ENCODE measurements at places on chromosomes 7 and 10.

GRCh38 chr10:51802030-51802429 is 102.6 kb upstream of the CSTF2T start:
- no peak for DNase-seq

DNA sequence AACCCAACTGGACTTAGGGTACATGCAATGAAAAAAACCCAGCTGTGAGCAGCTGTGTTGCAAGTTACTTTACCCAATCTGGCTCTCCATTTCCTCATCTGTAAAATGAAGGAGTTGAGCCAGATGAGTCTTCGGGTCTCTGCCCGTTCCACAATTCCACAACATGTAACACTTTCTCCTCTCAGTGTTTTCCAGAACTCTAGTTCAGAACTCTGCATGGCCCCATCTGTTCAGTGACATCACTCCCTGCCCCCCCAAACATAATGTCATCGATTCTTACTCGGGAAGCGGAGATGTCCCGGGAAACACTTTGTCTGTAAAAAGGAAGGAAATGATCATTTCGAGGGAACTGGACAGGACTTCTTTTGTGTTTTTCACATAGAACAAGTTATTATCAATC is 2.5 kb downstream of the SH3PXD2A start:
- DNase-seq: no peak

GRCh38 chr7:112064627-112065385 is 141.4 kb downstream of the DOCK4 start:
- no peak for DNase-seq

- peak; percentile 56 for DNase-seq
Observed at GRCh38 chr10:100341953-100342626, 4.9 kb upstream of the SCD start.

- no peak for DNase-seq
Observed at GRCh38 chr10:117240621-117241529, at the start of gene SLC18A2. TSS of gene SLC18A2 (plus strand) at chr10:117241114. CDS start at chr10:117241694, 580 bp downstream.

GRCh38 chr10:71812913-71813590 is 38.0 kb downstream of the PSAP start:
- no peak for DNase-seq

DNA sequence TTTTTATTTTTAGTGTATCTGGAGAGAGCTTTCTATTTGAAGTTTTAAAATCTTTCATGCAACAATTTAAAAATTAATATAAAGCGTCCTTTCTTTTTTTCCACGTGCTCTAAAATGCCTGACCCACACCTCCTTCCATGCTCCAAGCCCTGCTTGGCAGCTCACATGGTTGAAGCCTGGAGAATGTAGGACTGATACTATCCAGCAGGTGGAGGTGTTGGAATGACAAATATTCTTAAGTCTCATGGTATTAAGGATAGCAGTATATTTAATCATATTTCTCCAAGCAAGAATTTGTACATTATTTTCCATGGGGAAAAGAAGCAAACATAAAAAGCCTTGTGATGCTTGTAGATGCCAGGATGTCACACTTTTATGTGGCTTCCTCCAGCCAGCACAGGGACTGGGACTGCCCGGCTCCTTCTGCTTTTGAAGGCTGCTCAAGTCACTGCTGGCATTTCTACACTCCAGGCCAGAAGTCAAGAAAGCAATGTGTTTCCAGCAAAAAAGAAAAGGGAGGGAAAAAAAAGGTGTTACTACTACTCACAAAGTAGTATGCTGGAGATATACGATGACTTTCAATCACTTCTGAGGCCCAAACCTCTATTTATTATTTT is 49.7 kb downstream of the BZW2 start:
- no peak for DNase-seq

- no peak for DNase-seq
Observed at GRCh38 chr10:90984898-90985297, 64.0 kb upstream of the ANKRD1 start.

- no peak for DNase-seq
Observed at GRCh38 chr10:71687480-71687879, 32.1 kb downstream of the C10orf105 start.

DNA sequence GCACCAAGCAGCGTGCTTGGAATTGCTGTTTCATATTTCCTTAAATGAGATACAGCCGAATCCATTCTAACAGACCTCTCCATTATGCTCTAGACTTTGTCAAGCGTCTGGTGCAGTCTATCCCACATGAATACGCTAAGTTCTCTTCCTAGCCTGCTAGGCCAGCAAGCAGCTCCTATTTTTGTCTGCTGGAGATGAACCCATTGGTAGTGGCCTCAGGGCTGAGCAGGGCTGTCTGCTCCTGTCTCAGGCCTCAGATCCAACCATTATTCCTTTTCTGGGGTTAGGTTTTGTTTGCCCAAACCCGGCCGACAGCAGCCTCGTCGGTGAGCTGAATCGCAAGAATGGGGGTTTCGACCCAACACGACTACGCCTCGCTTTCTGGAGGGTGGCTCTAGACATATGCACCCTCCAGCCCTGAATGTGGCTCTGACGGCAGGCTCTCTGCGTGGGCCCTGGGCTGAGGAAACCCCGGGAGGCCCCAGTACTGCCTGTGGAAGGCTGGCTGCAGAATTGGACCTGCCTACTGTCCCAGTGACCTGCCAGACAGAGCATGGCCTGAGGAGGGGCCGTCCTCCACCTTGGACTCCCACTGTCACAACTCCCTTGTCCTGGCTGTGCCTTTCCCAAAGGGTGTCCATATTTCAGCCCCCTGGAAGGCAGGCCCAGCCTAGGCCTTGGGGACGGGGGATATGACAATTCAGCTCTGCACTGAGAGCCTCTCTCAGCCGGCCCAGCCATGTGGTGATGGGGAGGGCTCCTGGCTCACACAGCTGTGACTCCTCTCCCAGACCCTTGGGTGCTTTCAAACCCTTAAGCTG is 267.9 kb upstream of the TCERG1L start:
- no peak for DNase-seq
